GM12892 (cell line): ENCODE measurements at places on chromosomes 3 and 15.

DNA sequence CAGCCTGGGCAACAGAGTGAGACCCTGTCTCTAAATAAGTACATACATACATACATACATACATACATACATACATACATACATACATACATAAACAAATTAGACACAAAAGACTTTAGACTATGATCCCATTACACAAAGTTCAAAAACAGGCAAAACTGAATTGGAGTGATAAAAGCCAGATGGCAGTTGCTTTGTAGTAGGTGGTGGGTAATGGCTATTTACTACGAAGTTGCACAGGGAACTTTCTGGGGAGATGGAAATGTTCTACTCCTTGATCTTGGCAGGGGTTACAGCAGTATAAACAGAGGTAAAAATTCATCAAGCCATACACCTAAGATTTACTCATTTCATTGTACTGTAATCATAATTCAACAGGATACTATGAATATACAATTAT is 63.7 kb upstream of the HRH1 start:
- DNase-seq: no peak

- no peak for DNase-seq
Observed at GRCh38 chr3:190178779-190179178, 58.1 kb upstream of the P3H2 start.

DNA sequence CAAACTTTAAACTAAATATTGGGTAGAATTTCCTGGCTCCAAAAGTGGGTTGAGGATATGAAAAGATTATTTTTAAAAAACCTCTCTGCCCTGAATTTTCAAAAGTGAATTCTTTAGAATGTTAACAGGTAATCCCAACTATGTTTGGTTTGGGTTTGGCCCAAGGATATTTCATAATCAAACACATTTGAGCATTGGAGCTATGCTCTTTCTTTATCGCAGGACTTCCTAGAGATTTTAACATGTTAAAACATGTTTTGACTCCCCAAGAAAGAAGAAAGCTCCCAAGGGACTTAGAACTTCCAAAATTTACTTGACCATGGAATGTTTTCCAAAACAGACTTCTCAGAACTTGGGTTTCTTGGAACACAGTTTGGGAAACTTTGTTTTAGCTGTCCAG is 75.6 kb upstream of the SYNPR start:
- DNase-seq: no peak

GRCh38 chr3:5187920-5188418 is 462 bp downstream of the EDEM1 start:
- DNase-seq: peak; percentile 31

GRCh38 chr3:108507902-108508301 is 2.5 kb downstream of the MYH15 start:
- DNase-seq: no peak

GRCh38 chr3:9687514-9687913 is 16.1 kb upstream of the CPNE9 start:
- no peak for DNase-seq

- DNase-seq: no peak
Observed at GRCh38 chr15:82919231-82919886, 33.2 kb downstream of the HOMER2 start.

DNA sequence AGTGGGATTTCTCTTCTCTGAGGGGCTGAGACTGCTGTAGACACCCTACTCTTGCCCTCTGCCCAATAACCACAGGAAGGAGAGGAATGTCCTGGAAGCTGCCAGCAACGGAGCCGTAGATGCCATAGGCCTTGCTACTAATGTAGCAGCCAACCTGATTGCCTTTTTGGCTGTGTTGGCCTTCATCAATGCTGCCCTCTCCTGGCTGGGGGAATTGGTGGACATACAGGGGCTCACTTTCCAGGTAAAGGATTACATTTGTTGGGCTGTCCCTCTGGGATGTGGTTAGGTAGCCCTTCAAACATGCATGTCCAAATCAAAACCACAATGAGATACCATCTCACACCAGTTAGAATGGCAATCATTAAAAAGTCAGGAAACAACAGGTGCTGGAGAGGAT is 16.1 kb downstream of the SLC28A2 start:
- DNase-seq: no peak

DNA sequence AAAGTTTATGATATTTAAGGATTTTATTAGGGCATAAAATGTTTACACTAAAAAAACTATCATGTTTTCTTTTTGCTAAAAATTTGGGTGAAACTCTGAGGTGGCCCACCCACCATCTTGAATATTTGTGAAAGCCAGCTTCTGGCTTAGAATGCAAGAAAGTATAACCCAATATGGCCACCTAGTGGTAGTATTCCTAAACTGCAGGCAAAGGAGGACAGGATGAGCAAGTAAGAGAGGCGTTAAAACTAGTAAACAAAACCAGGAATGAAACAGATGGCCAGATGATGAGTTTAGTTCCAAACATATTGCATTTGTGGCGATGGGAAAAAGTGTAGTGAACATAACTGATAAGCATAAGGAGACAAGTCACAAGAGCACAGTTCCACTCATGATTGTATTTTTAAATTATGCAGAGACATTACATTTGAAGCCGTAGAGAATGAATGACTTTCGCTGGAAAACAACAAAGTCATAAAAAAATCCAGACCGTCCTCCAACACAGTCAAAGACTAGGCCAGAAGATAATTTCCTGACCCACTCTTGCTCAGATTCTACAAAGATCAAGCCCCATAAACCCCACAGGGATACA is 103.3 kb upstream of the PRTG start:
- no peak for DNase-seq

DNA sequence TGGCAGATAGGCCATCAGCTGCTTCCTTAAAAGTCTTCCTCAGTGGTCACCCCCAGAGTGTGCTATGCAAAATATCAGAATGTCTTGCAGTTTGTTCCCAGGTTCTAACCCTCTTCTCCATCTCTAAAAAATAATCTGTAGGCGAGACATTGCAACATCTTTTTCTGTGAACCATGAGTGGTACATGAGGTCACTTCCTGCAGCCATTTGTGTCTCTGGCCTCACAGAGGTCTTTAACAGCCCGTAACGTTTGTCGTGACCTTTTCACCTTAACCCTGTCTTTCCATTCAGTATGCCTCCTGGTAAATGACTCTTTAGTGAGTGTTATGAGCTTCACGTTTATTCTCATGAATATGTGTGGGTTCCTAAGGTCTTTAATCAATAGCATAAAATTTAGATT is 145.4 kb downstream of the KLHL25 start:
- no peak for DNase-seq

DNA sequence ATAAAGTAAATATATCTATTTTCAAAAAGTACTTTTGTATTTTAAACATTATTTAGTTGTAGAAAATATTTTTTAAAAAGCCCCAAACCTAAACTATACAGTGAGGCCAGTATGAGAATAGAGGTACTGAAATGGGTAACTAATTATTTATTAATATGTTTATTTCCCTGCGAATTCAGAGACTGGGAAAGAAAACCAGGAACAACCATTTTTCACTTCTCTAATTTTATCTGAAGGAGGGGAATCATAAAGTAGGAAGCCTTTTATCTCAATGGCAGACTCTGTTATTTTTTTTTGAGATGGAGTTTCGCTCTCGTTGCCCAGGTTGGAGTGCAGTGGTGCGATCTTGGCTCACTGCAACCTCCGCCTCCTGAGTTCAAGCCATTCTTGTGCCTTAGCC is 63.6 kb upstream of the TRAK1 start:
- no peak for DNase-seq

- DNase-seq: no peak
Observed at GRCh38 chr15:100623301-100623700, 20.9 kb downstream of the ASB7 start.

DNA sequence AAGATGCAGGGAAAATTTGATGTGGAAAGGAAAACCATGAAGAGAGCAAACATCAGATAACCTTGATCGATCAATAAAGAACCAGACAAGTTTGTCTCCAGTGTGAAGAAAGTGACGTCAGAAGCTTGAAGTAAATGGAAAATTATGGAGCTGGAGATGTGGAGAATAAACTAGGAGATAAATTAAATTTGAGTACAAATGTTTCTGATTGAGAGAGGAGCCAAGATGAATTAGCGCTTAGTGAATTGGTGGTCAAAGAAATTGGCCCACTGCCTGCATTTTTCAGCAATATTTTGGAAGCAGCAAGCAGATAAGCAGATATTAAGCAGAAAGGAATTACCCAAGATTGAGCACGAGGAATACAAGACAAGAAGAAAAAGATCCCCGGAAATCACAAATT is 567.3 kb upstream of the ZNF385D start:
- no peak for DNase-seq

- DNase-seq: no peak
Observed at GRCh38 chr3:88058306-88058580, 562 bp downstream of the CGGBP1 start.

GRCh38 chr3:171442184-171442583 is 18.0 kb downstream of the TNIK start:
- DNase-seq: no peak

DNA sequence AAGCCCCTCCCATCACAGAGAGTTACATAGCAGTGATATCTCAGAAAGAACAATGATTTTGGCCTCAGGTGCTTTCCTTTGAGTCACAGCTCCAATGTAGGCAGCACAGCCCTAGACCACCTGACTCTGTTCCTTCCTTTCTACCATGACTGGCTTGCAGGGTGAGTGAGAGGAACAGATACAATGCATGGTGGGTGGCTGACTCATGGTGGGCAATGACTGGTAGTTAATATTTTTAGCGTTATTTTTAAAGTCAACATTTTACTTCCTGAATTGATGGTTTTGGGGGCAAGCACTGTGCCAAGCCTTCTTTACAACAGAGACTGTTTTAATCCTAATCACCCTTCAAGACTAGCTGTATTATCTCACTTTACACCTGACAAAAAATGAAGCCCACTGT is 32.8 kb upstream of the ST3GAL6 start:
- no peak for DNase-seq

DNA sequence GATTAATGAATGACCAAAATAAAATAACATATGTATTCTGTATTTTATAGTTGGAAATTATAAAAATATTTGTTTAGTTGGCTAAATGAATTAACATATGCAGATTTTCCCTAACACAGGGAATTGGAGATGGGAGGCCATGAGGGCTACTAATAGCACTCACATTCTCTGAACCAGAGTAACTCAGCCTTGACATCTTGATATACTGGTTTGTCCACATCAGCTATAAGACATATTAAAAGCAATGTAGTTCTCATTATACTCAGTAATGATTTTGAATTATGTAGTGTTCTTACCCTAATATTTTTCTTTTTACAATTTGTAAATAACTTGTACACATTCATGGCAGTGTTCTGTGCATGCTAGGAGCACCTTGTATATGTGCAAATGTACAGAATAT is 255.9 kb downstream of the EPHA6 start:
- no peak for DNase-seq

DNA sequence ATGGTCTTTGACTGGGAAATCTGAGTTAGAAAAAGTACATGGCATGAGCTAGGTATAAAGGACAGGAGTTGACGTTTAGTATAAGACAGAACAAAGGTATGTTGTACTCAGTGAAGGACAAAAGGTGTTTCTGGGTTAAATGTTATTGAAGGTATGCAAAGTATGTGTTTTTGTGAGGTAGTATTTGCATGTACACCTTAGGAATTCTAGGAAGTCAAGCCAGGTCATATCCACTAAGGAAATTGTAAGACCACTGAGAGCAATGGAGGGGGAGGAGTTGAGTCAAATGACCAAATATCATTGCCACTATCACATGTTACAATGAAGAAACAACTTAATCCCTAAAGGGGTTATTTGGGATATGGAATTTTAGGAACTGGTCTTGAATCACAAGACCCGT is 24.4 kb upstream of the TGFBR2 start:
- DNase-seq: no peak

- no peak for DNase-seq
Observed at GRCh38 chr3:107128946-107129345, 248.3 kb upstream of the CCDC54 start.

DNA sequence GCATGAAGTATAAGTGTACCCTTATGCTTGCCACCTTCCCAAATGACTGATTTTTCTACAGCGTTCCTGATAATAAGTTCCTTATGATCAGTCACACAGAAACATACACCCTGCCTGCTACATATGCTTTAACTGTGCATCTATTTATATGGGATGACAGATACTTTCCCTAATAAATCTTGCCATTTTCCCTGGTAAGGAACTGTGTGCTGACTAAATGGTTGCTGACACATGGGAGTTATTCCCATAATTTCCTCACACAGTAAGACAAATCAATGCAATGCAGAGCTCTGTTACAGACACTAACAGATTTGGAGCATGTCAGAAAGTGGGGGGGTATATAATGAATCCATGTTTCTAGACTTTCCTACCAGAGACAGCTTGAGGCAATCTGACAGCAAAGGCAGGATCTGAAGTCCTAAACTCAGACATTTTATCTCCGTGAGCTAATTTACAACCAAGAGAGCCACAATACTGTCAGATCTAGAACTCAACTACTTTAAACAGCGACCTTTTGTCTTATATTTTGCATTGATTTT is 86.9 kb upstream of the TCF12 start:
- DNase-seq: no peak

DNA sequence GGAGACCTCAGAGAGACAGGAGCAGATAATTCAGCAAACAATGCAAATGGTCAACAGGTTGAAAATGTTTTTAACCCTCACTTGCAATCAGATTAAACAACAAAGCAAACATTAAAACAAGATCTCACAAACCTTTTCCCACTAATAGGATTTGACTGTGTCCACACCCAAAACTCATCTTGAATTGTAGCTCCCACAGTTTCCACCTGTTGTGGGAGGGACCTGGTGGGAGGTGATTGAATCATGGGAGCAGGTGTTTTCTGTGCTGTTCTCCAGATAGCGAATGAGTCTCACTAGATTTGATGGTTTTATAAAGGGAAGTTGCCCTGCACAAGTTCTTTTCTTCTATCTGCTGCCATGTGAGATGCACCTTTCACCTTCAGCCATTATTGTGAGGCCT is 1.3 kb upstream of the LYSMD4 start:
- DNase-seq: no peak

GRCh38 chr3:39013921-39014509 is 37.7 kb downstream of the SCN11A start:
- no peak for DNase-seq

GRCh38 chr15:67025719-67026609 is 39.4 kb upstream of the SMAD3 start:
- DNase-seq: no peak
